ENCODE measurements at places on chromosomes 16 and 17.

GRCh38 chr16:56647641-56648431 is 3.9 kb upstream of the MT1B start:
- DNase-seq = no peak

DNA sequence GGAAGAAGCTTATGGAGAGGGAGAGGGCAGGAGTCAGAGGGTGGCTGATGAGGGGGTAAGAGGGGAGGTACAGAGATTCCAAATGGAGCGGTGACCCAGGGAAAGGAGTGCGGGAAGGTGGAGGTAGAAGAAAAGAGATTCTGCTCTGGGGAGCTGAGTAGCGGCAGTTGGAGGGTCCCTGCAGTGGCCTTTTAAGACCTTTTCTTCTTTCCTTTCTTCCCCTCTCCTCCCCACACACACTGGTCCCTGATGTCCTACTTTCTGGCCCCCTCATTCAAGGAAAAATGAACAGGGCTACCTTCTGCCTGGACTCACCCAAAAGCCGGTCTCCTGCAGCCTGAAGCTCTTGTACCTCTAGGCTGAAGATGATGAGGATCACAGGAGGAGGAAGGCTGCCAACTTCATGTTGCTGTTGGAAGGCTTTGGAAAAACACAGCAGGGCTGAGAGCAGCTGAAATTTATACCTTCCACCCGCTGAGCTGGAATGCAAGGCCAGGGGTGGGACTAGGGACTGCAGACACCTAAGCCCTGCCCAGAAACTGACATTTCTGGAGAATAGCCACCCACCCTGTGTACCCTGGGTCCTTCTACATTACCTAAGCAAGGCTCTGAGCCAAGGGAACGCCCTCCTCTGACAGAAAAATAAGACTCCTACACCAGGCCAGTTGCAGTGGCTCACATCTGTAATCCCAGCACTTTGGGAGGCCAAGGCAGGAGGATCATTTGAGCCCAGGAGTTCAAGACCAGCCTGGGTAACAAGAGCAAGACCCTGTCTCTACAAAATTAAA is 9.4 kb upstream of the HEATR6 start:
- DNase-seq = peak; percentile 97

GRCh38 chr16:12197812-12198211 is 221.3 kb downstream of the SNX29 start:
- no peak for DNase-seq

DNA sequence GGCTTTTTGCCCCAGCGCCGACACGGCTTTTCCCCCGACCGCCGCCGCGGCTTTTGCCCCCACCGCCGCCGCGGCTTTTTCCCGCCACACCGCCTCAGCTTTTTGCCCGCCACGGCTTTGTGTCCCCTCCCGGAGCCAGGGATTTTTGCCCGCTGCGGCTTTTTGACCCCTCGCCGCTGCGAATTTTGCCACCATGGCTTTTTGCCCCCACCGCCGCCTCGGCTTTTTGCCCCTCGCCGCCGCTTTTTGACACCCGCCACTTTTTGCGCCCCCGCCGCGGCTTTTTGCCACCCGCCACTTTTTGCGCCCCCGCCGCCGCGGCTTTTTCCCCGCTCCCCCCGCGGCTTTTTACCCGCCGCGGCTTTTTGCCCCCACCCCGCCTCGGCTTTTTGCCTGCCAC is 1342.5 kb downstream of the TP53TG3F start:
- DNase-seq = no peak

GRCh38 chr16:10514369-10515055 is 65.9 kb downstream of the EMP2 start:
- peak; percentile 86 for DNase-seq

DNA sequence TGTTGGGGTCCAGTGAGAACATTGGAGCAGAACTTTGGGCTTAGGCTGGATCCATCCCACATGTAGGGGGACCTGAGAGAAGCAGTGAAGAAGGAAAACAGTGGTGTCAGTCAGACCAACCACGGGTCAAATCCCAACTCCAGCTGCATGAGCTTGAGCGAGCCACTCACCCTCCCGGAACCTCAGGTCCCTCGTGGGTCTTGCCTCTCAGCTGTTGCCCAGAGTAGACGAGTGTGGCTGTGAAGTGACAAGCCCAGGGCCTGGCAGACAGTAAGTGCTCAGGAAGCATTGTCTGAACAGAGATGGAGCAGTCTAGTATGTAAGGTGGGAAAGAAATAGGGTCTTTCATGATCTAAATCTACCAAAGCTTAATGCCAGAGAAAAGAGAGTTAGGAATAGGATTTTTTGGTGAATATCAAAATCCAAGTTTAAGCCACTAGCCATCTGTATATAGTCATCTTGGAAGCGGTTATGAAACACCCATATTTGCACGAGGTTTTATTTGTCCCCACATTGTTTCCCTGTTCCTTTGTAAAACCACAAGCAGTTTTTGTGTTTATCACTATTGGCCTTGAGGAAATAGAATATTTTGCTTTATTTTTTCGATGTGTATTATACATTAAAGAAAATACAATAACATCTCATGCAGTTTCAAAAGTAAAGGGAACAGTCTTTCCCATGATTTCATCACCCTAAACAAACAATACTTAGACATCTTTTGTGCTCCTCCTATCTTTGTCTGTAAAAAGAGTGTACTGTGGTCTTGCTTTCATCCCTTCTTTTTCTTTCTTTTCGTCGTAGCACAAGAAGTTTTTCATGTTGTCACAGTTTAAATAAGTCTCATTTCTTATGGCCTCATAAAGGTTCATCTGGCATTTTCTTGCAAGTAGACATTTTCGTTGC is 112.0 kb downstream of the CLEC16A start:
- peak; percentile 63 for DNase-seq

- DNase-seq = no peak
Measured at GRCh38 chr17:59007995-59008394, 98.7 kb downstream of the TRIM37 start.

GRCh38 chr16:30787613-30788378 is 791 bp upstream of the ZNF629 start:
- DNase-seq = peak; percentile 47

- no peak for DNase-seq
Measured at GRCh38 chr16:19410435-19411171, 7.1 kb upstream of the TMC5 start.

DNA sequence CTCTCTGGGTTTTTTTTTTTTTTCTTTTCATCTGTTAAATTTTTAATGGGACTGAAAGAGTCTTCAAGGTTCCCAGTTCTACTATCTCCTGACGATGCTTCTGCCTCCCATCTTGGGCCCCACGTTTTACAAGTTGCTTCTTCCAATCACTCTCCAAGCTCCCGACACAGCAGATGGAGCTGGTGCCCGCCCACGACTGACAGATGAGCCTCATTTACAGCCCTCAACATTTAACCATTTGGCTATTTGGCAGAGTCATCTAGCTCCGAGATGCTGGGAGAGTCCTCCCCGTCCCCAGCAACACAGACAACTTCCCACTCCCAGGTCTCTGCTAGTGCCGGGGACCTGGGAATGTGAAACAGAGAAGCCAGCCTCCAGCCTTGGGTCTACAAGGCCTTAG is 276.9 kb downstream of the SHISA9 start:
- no peak for DNase-seq

DNA sequence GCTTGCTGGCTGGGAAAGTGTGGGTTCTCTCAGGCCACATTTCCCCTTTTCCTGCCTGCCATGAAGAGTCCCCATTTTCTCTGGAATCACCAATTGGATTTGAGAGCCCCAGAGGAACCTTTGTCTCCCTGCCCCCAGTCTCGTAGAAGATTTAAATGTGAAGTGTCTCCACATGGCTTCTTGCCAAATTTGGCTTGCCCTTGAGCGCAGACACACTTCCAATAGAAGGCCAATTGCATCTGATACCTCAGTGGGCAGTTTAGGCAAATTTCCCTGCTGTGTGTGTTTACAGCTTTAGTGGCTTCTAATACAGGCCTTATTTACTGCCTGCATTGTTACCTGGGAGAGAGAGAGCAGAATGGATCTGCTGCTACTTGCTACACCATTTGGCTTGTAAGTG is 29.7 kb downstream of the CDK5R1 start:
- no peak for DNase-seq

DNA sequence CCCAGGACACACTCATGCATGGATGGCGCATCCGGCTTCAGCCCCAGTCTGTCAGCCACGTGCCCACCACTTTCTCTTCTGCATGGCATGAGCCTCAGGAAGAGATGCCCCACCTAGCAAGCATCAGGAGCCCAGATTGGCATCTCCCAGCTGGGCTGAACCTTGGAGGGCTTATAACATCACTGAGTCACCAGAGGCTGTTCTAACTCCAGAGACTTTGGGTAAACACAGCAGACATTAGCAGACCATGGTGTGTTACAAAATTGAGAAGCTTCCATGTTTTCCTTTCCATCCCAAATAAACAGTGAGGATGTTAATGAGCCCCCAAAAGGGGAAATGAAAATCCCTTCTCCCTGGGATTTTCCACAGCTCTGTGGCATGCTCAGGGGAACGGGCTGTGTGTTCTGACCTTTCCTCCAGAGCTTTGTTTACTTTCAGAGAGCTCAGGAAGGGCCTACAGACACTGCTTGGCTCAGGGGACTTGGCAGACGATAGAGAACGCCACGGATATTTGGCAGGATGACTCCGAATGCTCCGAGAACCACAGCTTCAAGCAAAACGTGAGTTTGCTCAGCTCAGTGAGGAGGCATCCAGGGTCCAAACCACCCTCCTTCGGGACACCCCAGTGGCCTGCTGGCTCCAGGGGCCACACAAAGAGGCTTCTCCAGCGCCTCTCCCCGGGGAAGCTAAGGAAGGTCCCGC is 16.5 kb downstream of the GLP2R start:
- DNase-seq = peak; percentile 85

- no peak for DNase-seq
Measured at GRCh38 chr16:89971495-89972243, 23.1 kb downstream of the DEF8 start.

- DNase-seq = no peak
Measured at GRCh38 chr16:22635357-22635761, 124.7 kb downstream of the NPIPB5 start.

DNA sequence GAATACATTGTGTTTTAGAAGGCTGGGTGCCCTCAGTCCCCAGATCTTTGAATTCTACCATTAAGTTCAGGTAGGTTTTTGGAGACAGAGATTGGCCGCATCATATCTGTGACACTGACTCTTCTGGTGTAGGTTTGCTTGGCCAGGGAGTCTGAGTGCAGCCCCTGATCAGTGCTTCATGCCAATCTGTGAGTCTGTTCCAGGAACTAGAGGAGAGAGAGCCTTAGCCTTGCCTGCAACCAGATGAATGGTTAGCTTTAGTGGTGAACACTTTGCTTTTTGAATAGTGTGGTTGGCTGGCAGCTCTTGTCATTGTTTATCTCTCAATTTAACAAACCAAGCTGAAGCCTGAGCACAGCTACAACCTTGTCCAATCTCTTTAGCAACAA is 87.8 kb downstream of the PLXDC1 start:
- no peak for DNase-seq

DNA sequence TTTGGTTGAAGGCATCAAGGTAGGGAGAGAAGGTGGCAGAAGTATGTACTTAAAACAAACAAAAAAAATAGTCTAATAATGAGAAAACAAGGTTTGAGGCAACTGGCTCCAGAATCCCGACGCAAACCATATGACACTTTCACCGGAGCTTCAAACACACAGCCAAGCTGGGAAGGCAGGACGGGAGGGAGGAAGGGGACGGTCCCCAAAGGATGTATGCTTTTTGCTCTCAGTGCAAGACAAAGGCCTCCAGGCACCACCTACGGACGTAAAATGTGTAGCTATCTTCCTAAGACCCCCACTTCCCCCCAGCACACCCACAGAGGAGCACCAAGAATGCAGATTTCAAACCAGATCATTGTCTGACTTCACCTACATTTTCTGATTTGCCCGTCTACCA is 102.3 kb downstream of the ZFHX3 start:
- no peak for DNase-seq

DNA sequence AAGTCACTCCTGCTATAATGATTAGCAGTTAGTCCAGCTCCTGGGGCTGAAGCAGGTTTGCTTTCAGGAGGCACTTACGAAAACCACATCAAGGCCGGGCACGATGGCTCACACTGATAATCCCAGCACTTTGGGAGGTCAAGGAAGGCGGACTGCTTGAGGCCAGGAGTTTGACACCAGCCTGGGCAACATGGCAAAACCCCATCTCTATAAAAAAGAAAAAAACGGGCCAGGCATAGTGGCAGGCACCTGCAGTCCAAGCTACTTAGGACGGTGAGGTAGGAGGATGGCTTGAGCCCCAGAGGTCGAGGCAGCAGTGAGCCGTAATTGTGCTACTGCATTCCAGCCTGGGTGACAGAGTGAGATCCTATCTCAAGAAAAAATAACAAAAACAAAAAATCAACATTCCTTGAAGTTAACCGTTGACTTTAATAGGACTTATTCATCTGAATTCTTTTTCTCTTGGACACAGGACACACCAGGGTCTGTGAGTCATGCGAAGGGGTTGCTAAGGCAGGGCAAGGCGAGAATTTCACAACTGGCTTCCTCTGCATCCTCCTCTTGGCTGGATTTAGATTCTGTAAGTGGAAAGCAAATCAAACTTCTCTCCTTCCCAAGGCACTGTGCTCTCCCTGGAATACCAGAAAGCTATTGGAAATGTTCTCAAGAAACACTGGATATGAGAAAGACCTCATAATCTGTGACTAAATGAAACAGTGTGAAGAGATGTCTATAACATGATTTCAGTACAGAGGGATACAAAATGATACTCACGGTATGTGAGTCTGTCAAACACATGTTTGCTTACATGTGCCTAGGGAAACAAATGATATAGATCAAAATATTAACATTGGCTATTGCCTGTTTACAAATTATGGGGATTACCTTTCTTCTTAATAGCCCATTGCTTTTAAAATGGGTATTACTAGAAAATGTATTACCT is 99.5 kb downstream of the SYCE1L start:
- DNase-seq = peak; percentile 96

- no peak for DNase-seq
Measured at GRCh38 chr16:15513156-15513555, 78.8 kb downstream of the BMERB1 start.

- DNase-seq = no peak
Measured at GRCh38 chr16:85090873-85091521, 21.3 kb downstream of the CIBAR2 start.

DNA sequence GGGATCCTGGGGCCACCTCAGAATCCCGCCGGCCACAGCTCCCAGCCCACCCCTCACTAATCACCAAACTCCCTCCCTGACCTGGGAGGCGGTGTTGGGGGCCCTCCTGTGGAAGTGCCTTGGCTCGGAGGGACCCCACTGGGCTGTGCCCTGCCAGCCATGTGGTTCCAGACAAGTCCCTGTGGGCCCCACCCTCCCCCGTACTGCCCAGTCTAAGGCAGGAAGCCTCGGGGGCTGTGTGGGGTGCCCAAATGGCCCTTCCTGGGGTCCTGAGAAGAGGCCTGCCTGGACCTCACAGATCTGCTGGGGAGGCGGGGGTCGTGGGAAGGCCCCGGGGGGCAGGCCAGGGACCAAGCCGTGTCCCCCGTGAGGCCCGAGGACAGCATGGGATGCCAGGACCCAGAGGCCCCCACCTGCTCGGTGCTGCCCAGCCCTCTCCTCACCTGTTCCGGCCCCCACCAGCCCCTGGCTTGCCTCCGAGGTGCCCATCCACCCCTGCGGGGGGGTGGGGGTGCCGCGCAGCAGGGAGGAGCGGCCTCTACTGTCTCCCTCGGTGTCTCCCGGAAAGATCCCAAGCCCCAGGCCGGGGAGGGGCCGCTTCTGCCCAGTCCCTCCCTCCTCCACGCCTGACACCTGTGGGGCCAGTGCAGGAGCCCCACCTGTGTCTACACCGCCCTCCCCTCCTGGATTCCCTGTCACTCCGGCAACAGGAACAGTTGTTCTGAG is 9.3 kb upstream of the KREMEN2 start:
- no peak for DNase-seq

- DNase-seq = no peak
Measured at GRCh38 chr17:77173104-77173503, 32.3 kb downstream of the SEC14L1 start.
